ENCODE measurements at places on chromosomes 7 and 10. TPM values are rescaled to one million over a fixed set of nuclear protein-coding genes. Genes with fewer than 3 reads are reported as not detected.
A peak's percentile ranks its signal among the peaks of the same experiment; 100 is the strongest.

GRCh38 chr7:14389181-14389591 lies 399.7 kb upstream of the ETV1 start:
- no peak for DNase-seq

DNA sequence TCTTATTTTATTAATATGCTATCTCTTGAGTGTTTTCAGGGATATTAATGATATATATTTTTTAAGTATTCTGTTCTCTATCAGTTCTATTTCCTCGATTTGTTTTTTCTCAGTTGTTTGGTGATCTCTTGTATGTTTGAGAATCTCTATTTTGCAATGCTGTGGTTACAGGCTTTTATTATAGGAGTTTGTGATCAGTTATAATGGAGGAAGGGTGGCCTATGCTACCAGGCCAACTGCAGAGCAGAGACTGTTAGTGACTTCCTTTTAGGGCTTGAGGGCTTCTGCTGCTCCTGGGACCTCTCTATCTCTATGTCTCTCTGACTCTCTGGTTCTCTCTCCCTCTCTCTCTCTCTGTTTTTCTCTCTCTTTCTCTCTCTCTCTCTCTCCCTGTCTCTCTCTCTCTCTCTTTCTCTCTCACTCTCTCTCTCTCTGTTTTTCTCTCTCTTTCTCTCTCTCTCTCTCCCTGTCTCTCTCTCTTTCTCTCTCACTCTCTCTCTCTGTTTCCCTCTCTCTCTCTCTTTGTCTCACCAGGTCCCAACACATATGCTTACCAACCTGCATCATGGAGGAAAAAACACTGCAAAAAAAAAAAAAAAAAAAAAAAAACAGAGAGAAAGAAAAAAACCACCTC lies 69.4 kb upstream of the CAV2 start:
- no peak for DNase-seq

DNA sequence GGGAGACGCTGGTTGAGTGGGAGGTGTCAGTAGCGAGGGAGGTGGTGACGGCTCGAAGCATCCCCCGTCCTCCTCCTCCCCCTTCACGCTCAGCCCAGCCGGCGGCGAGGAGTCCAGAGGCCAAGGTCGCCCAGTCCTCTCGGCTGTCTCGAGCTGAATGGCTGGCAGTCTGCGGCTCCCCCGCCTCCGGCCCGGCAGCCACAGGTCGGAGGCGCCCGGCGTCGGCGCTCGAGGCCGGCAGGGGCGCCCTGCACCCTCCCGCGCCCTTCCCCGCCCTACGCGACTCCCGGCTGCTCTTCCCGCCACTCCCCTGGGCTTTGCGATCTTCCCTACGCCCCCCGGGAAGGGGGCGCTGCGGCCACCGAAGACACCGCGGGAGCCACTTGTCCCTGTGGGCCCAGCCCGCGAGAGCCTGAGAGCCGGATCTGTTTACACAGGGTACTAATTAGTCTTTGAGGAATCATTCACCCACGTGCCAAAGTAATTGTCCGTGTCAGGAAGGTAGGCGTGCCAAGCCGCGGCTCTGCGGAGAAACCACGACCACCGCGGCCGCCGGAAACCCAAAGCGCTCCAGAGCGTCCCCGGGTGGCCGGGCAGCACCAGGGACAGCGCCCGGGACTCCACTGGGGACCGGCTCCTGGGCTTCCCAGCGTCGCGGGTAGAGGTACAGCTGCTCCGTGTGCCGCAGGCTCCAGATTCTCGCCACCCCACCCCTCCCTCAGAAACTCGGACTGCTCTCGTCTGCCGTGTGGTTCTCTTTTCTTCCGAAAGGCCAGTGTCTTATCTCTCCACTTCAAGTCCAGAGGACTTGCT lies at the start of gene NXPH1:
TSS of gene NXPH1 (plus strand) at position 133 of the 813 bp plus-strand sequence.
- peak; percentile 65 for DNase-seq

DNA sequence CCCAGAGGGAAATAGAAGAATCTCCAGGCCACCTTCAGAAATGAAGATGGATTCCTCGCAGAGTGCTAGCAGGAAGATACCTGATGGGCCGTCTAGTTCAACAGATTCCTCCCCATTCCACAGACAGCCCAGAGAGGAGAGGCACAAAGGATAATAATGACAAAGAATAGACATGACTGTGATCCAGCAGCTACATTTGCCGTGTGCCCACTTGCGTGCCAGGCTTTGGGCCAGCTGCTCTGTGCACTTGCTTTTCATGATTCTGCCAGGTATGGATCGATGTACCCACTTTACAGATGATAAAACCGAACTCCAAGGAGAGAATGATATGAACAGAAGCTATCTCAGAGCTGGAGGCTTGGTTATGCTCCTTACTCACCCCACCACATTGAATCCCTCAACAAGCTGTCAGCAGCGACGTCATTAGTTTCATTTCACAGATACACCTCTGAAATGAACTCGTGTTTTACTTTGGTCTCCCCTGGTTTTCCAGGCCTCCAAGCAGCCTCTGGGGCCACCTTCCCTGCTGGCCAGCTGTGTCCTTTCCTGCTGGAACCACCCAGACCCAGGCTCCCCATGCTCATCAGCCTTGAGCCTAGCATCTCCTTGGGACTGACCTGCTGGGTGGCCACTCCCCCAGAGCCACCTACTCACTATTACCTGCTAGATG lies 11.9 kb upstream of the WDFY4 start:
- DNase-seq: no peak

DNA sequence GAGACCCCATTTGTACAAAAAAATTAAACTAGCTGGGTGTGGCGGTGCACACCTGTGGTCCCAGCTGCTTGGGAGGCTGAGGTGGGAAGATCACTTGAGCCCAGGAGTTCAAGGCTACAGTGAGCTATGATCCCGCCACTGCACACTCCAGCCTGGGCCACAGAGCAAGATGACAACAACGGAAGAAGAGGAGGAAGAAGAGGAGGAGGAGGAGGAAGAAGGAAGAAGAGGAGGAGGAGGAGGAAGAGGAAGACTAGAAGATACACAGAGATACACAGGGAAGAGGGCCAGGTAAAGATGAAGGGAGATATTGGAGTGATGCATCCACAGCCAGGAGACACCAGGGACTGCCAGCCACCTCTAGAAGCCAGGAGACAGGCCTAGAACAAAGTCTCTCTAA lies 75.7 kb upstream of the PTER start:
- DNase-seq: no peak

- no peak for DNase-seq
Measured at GRCh38 chr10:123841115-123841514, 50.5 kb downstream of the CPXM2 start.

GRCh38 chr7:98000356-98000755 lies 10.4 kb upstream of the OCM2 start:
- no peak for DNase-seq

GRCh38 chr10:1741450-1741849 lies 4.1 kb upstream of the ADARB2 start:
- DNase-seq: no peak

DNA sequence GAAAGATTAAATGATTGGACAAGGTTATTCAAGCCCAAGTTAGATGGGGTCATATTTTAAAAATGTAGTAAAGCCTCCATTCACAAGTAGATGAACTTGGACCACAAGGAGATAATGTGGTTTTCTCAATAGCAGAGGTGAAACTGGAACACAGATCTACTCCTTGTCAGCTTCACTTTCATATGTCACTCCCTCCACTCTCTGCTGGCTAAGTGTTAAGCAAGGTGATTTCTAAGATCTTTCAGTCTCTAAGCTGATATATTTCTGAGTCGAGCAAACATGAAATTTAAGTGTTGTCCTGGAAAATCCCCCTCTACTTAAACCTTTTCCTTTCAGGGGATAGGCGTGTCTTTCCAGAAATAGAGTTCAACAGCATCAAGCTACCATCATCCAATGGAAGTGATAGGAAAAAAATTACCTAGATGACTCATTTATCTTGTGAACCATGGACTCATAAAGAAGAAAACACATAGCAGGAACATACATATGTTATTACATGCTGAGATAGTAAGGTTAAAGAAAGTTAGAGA lies 275.0 kb downstream of the PTEN start:
- no peak for DNase-seq

DNA sequence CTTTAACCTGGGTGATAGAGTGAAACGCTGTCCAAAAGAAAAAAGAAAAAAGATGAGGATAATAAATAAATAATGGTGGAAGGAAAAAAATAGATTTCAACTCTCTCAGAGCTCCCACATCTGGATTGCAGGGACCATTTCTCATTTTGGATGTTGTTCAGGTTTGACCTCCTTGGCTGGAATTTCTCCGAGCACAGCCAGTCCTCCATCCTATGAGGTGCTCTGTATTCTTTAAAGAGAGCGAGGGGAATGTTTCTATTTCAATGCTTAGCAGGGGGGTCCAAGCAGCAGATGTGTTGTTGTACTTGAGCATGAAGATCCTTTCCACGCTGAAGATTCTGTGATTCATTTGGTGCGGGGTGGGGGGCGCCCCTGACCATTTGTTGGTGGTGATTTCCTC lies 17.7 kb upstream of the SEPHS1 start:
- DNase-seq: no peak

DNA sequence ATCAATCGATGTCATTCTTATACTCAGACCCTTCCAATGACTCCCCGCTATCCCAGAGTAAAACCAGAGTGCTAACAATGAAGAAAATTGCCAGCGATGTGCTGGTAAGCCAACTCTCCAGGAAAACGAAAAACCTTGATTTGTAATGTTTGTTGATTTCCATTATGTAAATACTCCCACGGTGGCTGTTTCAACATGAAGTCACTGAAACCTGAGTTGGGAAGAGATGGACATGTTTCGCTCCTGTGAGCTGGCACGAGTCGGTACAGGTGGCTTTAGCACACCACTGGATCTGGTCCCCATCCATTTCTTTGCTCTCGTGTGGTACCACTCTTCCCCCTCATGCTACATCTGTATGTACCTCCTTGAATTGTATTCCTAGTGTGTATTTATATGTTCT lies 52.9 kb downstream of the AP3M1 start:
- DNase-seq: no peak

DNA sequence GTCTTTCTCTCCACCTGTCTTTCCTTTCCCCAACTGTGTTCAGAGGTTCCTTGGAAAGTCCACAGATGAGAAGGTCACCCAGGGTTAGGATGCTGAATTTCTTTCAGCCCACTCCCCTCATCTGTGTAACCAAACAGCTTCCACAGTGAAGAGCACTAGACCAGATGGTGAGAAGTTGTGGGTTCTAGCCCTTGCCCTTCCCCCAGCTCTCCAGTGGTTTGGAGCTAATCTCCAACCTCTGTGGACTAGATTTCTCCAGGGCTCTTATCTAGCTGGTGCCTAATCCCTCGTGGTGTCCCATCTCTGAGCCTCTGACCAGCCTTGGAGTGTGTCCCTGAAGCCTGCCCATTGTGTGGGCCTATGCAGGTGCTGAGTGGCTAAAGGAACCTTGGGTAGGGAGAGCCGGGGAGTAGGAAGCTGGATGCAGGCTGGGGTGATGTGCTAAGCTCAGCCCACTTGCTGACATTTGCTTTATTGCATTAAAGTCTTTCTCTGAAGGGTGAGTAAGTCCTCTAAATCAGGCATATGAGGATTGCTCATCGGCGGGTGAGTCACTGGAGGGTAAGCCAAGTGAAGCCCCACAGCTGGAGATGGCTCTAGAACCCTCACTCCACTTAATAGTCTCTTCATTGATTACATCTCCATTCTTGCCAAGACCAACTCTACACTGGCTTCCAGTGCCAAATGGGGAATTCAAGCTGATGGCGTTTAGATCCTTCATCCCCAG lies 14.9 kb downstream of the DUSP5 start:
- DNase-seq: no peak

DNA sequence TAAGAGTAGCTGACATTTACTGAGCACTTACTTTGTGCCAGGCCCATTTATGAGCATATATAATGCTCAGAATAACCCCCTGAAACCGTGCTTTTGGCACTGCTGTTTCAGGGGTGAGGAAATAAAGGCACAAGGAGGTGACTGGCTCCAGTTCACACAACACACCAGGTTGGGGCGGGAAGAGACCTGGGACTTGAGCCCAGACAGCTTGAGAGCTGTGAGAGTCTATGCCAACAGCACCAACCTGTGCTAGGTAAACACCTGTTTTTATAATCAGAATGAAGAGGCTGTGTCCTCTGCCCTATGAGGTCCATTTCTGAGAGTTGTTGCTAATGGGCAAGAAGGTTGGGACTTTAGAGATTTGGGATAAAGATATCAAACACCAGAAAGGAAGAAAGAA lies 8.8 kb upstream of the AZGP1 start:
- no peak for DNase-seq

Gene OPALIN
- polyA plus RNA-seq: not detected

Gene PTPRE
- polyA plus RNA-seq: 5.6 TPM

Gene RHOBTB1
- 99.3 TPM for polyA plus RNA-seq

Gene PRLHR
- polyA plus RNA-seq: not detected

Gene APBB1IP
- polyA plus RNA-seq: 1.3 TPM

Gene TEX36
- not detected for polyA plus RNA-seq
